Mesangial cell (primary cell): ENCODE measurements at places on chromosomes 1 and 21. TPM values are rescaled to one million over a fixed set of nuclear protein-coding genes. Genes with fewer than 3 reads are reported as not detected.

The RBP7 gene
- total RNA-seq, result 1.6 and 5.4 TPM in 2 replicates

The CASZ1 gene
- 2.9 and 4.1 TPM in 2 replicates for total RNA-seq

The KCTD3 gene
- 30.1 and 33.7 TPM in 2 replicates for total RNA-seq

The NBPF20 gene
- 1.3 and 1.6 TPM in 2 replicates for total RNA-seq

The CHRM3 gene
- total RNA-seq, result under 0.01 and 1.3 TPM in 2 replicates

The ANKRD34A gene
- total RNA-seq, result 1.0 and 1.1 TPM in 2 replicates

The DCST1 gene
- total RNA-seq, result not detected in 2 replicates

The CNKSR1 gene
- total RNA-seq, result 1.5 and 3.4 TPM in 2 replicates

The LRRC71 gene
- not detected in 2 replicates for total RNA-seq

The RCAN1 gene
- total RNA-seq, result 16.8 and 21.6 TPM in 2 replicates
